ENCODE measurements at places on chromosomes 4 and X. TPM values are rescaled to one million over a fixed set of nuclear protein-coding genes. Genes with fewer than 3 reads are reported as not detected.
A peak's percentile ranks its signal among the peaks of the same experiment; 100 is the strongest.

DNA sequence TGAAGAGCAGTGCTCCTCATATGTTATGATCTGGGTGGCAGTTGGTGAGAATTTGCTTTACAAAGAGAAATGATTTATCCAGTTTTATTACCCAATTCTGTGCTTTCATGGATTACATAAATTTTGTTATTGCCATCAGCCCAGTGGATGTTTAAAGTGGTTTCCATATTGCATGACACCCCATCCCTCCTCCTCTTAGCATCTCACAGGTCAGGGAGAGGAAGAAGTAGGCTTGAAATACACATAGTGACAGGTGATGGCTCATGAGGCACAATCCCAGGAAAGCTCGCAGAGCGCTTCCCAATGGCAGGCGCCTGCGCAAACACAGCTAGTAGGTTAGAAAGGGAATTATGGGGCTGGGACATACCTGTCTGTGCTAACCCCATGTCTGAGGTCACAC lies 47.7 kb upstream of the GATB start:
- DNase-seq, result no peak

GRCh38 chr4:77065382-77065781 lies 10.4 kb downstream of the CCNI start:
- DNase-seq, result no peak

DNA sequence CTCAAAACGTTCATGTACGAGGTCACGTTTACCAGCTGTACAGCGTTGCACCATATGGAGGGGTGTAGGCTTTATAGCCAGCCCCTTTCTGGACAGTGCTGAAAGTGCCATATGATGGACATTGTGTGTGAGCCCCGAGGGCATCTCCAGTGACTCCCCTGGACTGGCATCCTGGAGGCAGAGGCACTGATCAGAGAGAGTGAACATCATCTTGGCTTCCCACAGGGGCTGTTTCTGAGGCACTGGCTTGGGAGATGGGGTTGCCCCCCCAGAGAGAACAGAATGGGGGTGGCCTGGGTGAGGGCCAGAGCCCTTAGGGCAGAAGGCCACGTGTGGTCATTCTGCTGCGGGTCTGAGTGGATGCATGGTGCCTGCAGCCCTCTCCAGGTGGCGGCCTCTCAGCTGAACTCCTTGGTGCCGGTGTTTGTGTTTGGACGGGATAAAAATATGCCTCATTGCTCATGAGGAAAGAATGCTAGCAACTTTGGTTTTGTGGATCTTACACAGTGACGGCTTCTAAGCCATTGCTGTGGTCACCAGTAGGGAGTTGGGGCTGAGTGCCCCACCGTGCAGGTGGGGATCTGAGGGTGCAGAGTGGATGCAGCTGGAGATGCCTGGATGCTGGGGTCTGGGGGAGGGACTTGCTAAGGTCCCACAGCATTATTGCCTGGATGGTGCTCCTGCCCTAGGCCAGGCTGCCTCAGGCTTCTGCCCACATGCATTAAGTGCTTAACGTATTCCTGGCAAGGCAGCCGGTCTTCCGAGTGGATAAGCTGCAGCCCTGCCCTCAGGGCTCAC lies 3.4 kb downstream of the WFS1 start:
- DNase-seq, result peak; percentile 63

GRCh38 chr4:126130215-126130614 lies 815.5 kb downstream of the FAT4 start:
- DNase-seq, result no peak

GRCh38 chrX:11470250-11470974 lies 177.2 kb downstream of the AMELX start:
- DNase-seq, result no peak

- no peak for DNase-seq
Observed at GRCh38 chr4:6179362-6179761, 21.0 kb downstream of the JAKMIP1 start.

DNA sequence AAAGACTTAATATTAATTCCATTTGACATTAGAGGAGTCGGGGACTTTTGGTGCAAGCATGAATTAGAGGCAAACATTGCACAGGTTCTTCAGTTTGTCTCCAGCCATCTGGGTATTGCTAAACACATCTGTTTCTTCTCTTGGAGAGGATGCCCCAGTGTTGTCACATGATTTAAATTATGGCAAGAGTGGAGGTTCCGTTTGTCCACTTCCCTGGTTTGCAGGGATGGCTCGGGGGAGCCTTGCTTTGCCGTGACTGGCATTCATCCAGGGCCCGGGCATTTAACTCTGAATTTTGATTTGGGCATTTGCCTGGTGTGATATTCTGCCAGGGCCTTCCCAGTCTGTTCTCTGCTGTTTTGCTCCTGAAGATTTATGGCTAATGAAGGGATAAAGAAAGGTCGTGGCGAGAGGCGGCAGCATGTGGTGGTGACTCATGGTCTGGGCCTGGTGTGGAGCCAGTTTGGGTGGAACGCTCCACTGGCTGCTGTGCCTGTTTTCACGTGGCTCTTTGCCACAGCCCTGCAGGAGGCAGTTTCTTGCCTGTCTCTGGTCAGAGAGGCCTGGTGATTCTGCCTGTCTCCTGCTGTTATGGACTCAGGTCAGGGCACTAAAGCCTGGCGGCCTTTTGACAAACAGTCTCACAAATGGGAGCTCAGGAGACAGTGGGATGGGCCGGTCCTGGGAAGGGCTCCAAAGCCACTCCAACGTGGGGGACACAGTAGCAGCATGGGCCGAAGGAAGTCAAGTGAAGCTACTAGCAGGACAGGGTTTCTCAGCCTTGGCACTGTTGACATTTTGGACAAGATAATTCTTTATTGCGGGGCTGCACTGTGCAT lies 99.4 kb upstream of the PGRMC2 start:
- DNase-seq, result peak; percentile 68

The GAGE12G gene
- total RNA-seq, result not detected

The CXorf58 gene
- not detected for total RNA-seq

The COL25A1 gene
- total RNA-seq, result 2.3 TPM
